ENCODE measurements at places on chromosomes 1 and 21.
A peak's percentile ranks its signal among the peaks of the same experiment; 100 is the strongest.

GRCh38 chr1:174314433-174314832, 133.3 kb upstream of the GPR52 start:
- DNase-seq, result no peak

DNA sequence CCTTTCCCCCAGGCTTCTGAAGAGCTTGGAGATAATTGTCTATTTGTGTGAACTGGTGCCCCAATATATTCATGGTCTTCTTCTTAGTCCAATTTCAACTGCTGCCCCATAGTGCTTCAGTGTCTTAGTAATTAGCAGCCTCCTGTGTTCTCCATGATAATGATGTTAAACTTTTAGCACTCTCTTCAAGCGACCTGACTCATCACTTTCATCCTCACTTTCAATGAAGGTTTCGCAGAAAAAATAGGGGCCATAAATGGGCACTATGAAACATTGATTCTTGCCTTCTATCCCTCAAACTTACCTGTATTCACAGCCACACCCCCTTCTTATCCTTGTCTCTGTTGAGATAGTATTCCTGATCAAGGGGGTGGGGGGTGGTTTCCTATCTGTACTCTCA, 210.6 kb downstream of the DNM3 start:
- DNase-seq, result no peak

- DNase-seq, result no peak
Observed at GRCh38 chr1:20250340-20250989, 40.2 kb upstream of the VWA5B1 start.

GRCh38 chr1:200729863-200730262, 8.8 kb upstream of the CAMSAP2 start:
- no peak for DNase-seq

DNA sequence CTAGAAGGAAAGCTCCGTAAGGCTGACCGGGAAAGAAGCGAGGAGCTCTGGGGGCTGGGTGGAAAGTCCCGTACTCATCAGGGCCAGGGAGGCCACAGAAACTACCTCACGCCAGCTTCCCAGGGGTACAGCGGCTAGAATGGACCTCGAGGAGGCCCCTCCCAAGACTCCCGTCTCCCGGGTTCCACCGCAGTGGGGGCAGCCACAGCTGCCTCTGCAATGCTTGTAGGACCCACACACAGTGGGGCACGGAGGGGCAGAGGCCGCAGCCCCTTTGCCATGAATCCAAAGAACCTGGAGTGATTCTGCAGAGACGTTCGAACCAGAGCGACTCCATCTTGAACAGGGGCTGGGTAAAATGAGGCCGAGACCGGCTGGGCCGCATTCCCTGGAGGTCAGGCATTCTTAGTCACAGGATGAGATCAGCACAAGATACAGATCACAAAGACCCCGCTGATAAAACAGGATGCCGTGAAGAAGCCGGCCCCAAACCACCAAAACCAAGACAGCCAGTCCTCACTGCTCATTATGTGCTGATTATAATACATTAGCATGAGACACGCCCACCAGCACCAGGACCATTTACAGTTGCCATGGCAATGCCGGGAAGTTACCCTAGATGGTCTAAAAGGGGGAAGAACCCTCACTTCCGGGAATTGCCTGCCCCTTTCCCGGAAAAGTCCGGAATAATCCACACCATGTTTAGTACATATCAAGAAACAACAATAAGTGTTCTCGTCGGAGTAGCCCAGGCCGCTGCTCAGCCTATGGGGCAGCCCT, 1.6 kb upstream of the ANKRD65 start:
- DNase-seq, result peak; percentile 72

GRCh38 chr1:99681583-99681982, 35.7 kb downstream of the PALMD start:
- no peak for DNase-seq

- no peak for DNase-seq
Observed at GRCh38 chr1:205772607-205773032, 2.7 kb downstream of the RAB29 start.

DNA sequence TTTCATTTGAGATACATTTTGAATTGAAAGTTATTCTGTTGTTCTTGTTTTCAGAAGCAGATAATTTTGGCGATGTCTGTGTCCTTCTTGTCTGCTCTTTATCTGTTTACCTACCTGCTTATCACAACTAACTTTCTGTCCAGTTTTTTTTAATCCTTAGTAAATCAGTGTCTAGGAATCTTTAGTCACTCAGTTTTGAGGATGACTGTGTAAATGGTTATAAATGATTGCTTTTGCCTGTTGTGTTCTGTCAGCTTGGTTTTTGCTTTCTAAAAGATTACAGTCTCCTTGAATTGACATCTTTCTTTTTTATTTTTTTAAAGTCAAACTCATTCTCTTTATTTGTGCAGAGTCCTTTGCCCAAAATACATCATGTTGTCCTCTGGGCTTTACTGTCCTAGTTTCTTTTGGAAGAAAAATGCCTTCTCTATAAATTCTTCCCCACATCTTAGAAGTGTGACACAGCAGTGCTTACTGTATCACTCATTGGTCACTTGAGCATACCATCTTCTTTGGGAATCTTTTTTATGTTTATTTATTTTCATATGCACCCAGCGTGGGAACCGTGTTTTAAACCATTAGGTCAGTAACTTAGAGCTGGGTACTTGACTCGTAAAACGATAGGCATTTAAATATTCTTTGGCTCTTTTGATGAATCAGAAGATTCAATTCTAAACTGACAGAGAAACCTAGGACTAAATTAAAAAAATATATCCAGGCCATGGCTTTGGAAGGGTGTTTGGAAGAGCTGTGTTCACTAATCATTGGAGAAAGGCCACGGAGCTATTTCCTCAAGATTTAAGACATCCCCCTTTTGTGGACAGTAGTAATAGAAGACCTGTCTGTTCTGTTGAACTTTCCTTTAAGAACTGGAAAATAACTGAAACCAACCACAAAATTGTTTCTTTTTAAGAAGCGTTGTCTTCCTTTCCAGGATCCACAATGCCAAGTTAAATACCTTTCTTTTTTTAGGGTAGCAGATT, 20.9 kb downstream of the LAMC1 start:
- DNase-seq, result no peak

GRCh38 chr1:99852648-99853047, 2.5 kb downstream of the AGL start:
- no peak for DNase-seq

- DNase-seq, result no peak
Observed at GRCh38 chr1:198481661-198482060, 58.8 kb downstream of the ATP6V1G3 start.

DNA sequence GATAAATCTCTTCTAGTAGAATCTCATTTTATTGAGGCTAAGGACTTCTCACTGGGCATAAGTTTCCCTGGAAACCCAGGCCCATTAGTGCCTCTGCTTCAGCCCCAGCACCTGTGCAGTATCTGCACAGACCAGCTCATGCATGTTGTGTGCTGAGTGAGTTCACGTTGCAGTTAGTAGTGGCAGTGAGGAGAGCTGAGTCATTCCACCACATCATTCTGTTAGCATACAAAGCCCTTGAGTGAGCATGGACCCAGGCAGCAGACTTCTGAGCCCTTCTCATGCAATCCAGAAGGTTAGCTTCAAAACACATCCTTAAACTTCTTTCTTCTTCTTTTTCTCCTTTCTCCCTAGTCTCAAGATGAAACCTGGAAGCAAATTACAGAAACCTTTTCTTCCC, 45.8 kb upstream of the NTPCR start:
- DNase-seq, result no peak

DNA sequence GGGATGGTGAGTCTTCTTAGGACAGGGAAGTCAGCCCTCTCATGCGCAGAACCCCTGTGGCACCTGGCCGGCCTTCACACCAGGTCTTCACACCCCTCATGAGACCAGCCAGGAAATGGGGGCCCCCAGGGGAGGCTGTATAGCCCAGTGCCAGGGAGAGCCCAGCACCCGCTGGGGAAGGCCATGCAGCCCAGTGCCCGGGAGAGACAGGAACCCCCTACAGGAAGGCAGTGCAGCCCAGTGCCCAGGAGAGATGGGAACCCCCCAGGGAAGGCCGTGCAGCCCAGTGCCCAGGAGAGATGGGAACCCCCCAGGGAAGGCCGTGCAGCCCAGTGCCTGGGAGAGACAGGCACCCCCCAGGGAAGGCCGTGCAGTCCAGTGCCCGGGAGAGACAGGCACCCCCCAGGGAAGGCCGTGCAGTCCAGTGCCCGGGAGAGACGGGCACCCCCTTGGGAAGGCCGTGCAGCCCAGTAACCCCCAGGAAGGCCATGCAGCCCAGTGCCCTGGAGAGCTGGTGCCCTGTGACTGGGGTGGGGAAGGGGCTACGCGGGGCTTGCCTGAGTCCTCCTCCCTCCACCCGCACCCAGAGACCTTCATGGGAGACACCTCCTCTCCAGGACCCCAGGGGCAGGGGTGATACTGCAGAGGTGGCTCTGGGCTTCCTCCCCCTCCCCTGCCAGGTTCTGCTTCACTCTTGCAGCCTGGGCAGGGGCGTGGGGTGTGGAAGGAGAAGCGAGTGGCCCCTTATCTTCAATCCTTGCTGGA, 110.5 kb upstream of the COL6A1 start:
- peak; percentile 22 for DNase-seq

DNA sequence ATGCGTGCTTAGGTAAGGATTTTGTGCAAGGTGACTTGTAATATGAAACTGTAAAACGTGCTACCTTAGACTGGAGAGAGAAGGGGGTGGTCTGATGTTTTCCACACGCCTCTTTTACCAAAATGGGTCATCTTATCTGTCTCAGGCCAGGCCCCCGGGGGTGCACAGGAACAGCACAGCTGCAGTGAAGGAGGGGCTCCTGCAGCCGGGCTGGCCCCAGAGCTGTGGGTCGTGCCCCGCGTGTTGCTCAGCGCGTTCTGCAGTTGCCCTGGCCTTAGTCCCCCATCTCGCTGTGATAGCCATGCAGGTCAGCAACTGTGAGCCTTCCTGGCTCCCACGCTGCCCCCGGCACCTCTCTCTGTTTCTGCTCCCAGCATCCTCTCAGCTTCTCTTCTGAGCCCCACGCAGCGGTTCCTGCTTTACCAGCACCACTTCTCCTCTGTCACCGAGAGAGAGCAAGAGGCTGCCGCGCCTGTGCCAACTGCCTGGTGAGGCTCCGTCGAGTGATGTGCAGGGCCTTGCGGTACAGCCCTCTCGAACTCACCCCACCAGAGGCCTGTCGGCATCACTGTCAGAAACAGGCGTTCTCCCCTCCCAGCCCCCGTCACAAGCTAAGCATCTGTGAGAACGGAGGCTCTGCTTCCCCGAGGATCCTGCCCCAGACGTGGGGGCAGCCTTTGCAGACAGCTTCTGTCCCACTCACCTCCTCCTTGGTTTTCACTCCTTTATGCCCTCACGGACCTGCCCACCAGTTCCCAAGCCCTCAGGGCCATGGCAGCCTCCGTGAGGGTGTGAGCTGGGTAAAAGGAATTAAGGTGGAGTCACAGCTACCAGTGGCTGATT, 73.3 kb downstream of the ADARB1 start:
- DNase-seq, result no peak

DNA sequence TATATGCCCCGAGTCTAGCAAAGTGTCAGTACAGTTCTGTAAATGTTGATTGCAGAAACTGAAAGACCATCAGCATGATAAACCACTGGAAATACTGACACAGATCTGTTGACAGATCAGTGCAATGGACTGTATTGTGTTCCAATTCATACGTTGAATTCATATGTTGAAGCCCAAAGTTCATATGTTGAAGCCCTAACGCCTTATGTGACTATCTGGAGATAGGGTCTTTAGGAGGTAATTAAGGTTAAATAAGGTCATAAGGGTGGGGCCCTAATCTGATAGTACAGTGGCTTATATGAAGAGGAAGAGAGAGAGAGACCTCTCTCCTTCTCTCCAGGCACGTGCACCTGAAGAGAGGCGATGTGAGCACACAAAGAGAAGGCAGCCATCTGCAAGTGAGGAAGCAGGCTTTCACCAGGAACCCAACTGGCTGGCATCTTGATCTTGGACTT, 144.7 kb downstream of the MRPL39 start:
- no peak for DNase-seq

GRCh38 chr1:228305721-228306152, 97.9 kb downstream of the OBSCN start:
- peak; percentile 15 for DNase-seq

- DNase-seq, result no peak
Observed at GRCh38 chr1:17732475-17732874, 22.7 kb upstream of the ACTL8 start.

DNA sequence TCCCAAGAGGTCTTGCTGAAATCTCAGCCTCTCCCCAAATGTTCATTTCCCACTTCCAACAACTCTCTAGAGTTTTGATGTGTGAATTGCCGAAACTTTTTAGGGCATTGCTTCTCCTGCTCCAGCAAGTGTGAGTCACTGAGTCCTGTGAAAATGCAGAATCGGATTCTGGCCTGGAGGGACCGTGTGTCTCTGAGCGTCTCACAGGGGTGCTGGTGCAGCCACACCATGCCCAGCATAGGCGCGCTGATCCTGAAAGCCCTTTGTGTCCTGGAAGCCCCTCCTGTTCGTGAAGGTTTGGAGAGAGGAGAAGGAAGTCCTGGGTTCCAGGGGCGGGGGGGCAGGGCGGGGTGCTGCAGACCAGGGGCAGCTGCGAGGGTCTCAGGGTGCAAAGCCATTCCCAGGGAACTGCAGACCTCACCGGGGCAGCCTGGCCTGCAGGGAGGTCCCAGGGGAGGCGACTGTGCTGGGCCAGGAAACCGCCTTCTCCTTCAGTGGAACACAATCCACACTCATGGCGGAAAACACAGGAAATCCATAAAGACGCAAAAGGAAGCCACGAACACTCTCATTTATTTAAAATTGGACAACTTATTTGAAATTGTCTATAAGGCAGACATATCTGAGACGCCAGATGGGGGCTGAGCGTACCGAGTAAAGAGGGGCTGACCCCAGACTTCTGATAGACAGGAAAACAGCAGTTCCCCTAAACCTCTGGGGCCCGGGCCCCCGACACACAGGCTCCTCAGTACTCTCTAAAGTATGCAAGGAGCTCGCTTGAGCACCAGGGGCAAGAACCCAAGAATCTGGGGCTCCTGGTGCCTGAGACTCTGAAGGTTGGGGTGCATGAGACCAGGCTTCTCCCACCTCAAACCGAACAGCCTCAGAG, 43.5 kb upstream of the ADARB1 start:
- no peak for DNase-seq

GRCh38 chr21:36082237-36082664, 12.4 kb downstream of the CBR1 start:
- DNase-seq, result no peak

DNA sequence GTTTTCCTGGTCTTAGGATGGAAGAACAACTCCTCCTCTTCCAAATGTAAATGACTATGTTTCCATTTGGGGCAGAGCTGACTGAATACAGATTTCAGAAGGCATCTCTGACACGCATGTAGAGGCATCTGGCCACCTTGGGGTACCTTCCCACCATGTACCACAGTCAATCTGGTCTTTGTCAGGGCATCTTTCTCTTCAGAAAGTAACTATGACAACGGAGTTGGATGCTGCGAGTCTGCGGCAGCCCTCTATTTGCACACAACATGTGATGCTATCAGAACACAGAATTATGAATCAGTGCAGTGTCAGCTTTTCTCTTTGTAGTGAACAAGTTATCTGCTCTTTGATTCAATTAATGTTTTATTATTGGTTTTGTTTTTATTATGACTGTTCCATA, 94.7 kb downstream of the TSEN15 start:
- DNase-seq, result no peak

DNA sequence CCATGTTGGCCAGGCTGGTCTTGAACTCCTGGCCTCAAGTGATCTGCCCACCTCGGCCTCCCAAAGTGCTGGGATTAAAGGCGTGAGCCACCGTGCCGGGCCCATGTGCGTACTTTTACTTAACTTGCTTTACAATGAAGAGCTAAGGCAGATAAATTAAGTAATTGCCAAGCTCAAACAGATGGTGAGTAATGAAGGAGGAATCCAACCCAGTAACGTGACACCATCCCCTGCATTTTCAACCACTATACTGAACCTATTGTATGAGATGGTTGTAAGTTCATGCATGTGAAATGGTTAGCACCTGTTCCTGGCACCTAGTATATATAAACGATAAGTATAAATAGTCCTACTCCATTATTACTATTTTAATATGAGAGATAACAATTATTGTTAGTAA, 588.0 kb upstream of the BEND5 start:
- no peak for DNase-seq

Measured in Caco-2 (cell line).